ENCODE measurements at places on chromosomes 3 and 15. TPM values are rescaled to one million over a fixed set of nuclear protein-coding genes. Genes with fewer than 3 reads are reported as not detected.

DNA sequence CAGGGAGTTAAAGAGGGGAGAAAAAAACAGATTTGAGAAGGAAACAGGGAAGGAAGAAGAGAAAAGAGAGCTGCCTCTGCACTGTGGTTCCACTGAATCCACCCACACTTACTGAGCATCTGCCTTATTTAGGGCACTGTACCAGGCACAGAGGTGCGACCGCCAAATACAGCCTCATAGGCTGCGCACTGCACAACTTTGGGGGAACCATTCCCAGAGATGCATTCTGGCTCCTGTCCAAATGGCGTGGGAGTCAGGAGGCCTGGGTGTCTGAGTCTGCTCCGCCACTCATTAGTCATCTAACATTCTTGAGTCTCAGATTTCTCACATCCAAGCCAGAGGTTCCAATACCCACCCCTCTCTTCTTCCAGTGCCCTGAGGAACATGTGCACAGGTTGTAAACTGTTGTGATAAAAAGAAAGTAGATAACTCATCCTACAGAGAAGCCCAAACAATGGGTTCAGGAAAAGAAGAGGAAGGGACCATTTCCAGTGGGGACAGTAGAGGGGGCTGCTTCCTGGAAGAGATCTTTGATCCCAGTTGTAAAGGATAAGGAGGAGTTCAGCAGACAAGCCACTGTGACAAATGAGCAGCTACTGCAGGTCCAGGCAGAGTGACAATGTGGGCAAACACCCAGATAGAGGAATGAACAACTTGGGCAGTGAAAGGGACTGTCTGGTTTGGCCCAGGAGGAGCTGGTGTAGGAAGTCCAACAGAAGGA lies 254.6 kb downstream of the UACA start:
- DNase-seq: peak; percentile 19

- DNase-seq: no peak
Observed at GRCh38 chr15:91872356-91873137, 19.0 kb downstream of the SLCO3A1 start.

DNA sequence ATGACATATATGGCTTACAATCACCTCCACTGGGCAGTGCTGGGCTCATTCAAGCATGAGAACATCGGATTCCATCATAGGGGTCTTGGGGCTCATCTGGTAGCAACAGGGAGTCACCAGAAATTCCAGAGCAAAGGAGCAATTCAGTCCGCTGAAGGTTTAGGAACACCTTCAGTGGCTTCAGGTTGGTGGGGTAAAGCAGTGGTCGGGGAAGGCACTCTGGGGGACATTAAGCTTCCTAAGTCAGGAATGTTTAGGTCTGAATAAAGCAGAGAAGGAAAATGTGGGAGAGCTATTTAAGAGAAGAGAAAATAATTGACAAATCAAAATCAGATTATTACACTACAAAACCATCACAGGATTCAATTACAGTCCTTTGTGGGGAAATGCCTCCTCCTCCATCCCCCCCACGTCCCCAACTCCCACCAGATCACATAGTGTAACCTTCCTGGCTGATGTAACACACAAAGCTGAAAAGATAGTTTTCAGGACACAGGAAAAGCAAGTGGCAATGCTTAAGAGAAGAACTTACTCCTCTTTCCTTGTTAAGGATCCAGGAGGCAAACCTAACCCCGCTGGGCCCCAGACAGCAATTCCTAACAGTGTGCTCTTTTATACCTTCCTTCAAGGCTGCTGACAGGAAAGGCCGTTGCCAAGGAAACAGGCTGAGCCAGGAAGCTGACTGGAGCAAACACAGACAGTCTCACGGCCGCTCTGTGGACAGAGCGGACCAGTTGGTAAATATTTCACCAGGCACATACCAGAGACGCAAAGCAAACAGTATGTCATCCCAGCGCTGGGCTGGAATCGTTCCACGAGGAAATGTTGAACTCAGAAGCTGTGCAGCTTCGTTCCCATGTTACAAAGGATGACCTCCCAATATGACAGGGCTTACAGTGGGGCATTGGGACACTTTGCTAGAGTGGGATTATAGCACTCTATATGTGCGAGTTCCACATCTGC lies 57.5 kb upstream of the LMCD1 start:
- peak; percentile 99 for DNase-seq

The PLA2G4D gene
- not detected for total RNA-seq

DNA sequence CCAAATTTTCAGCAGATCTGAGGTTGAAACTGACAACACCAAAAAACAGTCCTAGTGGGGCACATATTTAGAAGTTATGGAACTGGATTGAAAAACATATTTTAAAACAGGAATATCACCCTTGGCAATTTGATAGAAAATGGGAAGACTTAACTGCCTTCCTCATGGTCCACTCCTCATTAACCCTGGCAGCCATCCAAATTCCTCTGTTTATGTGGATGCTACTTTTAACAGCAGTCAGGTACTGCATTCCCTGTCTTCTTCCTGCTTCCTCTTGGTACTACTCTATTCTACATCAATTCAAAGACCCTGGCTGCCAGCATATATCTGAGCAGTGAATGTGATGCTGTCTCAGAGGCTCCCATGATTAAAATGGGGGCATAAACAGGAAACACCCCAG lies 54.3 kb downstream of the PDE8A start:
- no peak for DNase-seq

DNA sequence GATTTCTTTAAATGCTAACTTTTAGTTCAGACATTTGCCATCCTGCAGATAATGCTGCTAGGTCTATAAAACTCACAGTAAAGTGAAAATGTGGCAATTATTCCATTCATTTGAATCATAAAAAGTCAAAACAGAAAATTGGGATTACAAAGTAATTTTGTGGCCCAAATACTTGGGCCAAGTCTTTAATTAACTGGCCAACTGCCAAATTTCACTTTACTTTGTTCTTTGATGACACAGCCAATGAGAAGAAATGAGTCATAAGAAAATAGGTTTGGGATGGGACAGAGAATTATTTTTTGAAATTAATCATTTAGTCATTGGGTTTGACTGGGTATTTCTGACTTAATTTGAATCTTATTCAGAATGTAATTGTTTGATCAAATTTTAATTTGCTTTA lies 89.8 kb upstream of the SLC2A2 start:
- DNase-seq: no peak

DNA sequence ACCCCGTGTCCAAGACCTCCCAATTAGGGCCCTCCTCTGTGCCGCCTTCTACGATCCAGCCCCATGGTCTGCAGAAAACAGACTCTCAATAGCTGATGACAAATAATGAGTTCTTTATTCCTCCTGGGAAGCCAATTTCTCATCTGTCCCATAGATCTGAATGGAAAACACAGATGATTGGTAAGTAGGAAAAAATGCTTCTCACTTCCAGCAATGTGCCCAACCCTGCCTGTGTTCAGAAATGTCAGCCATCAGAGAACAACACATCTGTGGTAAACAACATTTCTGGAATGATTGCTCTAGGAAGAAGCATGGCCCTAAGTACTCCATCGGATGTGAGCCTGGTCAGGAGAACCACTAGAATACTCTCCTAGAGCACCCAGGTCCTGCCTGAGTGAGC lies 240.5 kb upstream of the HES1 start:
- no peak for DNase-seq

- no peak for DNase-seq
Observed at GRCh38 chr3:156682501-156682900, 8.1 kb downstream of the TIPARP start.

The XCR1 gene
- not detected for total RNA-seq

DNA sequence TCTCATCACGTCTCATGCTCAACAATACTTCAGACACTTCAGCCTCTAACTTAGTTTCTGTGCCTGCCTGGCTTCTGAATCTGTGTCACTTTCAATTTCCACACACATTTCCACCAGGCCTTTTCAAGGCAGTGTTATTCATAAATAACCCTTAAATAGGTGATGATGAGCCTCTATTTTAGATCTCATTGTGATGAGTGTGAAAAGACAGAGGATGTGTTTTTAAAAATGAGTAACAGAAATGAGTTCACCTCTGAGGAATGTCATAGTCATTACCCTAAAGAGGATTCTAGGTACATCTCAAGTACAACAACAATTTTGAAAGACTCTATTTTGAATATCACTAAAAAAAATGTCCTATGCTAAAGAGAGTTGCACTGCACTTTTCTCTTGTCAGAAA lies 64.6 kb downstream of the STAC start:
- DNase-seq: no peak

GRCh38 chr3:183824761-183825455 lies 469 bp downstream of the MAP6D1 start:
- DNase-seq: no peak

- DNase-seq: no peak
Observed at GRCh38 chr3:634511-634910, 437.9 kb downstream of the CHL1 start.

DNA sequence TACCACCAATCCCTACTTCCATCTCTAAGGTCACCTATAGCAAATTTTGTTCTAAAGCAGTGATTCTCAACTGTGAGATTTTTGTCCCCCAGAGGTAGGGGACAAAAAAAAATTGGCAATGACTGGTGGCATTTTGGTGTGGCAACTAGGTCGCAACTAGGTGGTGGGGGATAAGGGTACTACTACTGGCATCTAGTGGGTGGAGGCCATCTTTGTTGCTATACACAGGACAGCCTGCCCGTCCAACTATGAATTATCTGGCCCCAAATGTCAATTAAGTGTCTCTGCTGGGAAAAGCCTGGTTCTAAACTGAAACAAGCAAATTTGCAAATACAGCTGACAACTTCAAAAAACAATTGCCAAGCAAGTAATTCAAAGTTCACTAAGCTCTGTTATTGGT lies 1.4 kb downstream of the MTMR10 start:
- DNase-seq: no peak

DNA sequence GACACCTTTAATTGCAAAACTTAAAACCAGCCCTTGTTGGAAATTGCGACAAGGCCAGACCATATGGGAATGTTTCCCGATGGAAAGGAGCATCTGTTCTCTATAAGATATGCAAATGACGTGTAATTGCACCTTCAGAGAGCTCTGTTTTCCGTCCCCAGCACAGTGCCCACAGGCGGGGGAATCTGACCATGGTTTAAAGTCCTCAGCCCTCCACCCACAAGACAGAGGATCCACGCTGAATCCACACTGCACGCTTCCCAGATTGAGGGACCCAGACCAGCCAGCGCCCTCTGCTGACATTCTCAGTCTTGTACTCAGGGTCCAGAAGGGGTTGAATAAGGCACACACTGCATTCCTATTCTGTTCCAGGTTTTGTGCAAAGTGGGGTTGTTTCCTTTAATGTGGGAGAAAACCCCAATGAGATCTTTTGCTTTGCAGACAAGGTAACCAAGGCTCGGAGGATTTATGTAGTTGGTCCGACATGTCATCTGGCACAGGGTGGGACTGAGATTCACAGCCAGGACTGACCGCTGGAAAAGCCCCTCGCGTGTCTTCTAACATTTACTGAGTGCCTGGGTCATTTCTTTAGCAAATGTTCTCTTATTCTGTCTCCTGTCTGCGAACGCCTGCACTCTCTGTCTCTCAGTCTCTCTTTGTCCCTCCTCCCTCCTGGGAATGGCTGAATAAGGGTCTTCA lies 36.8 kb upstream of the KLHL25 start:
- no peak for DNase-seq

Data from pulmonary artery endothelial cell (primary cell).